ENCODE measurements at places on chromosomes 2 and 18. TPM values are rescaled to one million over a fixed set of nuclear protein-coding genes. Genes with fewer than 3 reads are reported as not detected.
A peak's percentile ranks its signal among the peaks of the same experiment; 100 is the strongest.

- H3K36me3 ChIP-seq: no peaks in the 10 kb centered on the region
- DNase-seq: no peak
Measured at GRCh38 chr2:31241625-31242270, 7.8 kb downstream of the EHD3 start.

DNA sequence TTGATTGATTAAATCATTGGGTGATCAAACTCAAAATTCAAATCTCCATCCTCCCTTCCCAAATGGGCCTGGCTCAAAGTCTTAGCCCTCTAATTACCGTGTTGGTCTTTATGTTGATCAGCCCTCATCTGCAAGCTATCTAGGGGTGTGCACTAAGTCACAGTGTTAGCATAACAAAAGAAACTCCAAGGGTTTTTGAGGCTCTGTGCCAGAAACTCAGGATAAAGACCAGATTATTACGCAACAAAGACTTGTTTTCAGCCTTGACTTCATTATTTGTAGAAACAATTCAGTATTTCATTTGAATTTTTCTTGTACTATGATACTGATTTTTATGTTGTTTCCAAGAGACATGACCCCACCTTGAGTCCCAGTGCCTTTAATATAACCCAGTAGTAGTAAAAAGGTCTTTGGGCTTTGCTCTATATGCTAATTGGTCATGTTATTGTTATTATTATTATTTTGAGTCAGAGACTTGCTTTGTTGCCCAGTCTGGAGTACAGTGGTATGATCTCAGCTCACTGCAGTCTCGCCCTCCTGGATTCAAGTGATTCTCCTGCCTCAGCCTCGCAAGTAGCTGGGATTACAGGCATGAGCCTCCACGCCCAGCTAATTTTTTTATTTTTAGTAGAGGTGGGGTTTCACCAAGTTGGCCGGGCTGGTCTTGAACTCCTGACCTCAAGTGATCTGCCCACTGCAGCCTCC lies 13.9 kb downstream of the PSMD14 start:
- H3K4me3 ChIP-seq: no peak overlapping the region
- no peak for DNase-seq

DNA sequence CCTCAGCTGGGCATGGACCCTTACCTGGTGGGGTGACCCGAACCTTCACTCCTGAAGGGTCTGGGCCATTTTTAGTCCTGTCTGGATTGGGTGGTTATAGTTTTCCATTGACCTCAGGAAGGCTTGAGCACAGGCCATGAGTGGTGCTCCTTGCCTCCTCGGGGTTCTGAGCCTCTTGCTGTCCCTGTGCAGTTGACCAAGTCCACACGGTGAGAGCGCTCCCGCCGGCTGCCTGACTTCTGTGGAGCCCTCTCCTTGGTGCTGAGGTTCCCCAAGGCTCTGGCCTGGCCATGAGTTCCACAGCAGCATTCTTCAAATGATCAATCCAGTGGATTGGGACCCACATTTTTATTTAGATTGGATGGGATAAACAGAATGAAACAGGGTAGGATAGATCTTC lies 159.5 kb downstream of the SEPTIN10 start:
- no peak overlapping the region for H3K27ac ChIP-seq
- H3K27me3 ChIP-seq: peaks cover 2% of the 10 kb centered on the region
- H3K36me3 ChIP-seq: no peaks in the 10 kb centered on the region
- no peak overlapping the region for H3K4me3 ChIP-seq
- peaks cover 4% of the 10 kb centered on the region for H3K4me1 ChIP-seq

DNA sequence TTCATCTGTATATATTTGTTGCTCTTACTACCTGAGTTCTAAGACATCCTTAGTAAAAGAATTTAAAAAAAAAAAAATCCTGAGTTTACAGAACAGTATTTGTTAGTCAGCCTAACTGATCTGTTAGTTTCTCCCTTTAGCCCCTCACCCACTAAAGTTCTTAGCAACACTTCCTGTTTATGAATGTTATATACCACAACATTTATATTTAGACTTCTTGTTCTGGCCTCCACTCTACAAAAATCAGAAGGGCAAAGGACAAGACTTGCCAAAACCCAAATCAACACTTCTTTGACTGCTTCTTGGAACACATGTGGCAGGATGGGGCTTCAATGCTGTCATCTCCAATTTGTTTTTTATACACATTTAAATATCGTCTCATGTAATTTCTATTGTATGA lies 71.1 kb downstream of the MGAT5 start:
- peaks cover 63% of the 10 kb centered on the region for H3K36me3 ChIP-seq
- DNase-seq: peak; percentile 26
- peaks cover 72% of the 10 kb centered on the region for H3K4me1 ChIP-seq
- H3K27me3 ChIP-seq: no peaks in the 10 kb centered on the region
- H3K4me3 ChIP-seq: no peak overlapping the region

- H3K36me3 ChIP-seq: no peaks in the 10 kb centered on the region
- no peak overlapping the region for H3K27ac ChIP-seq
- H3K4me3 ChIP-seq: no peak overlapping the region
- no peaks in the 10 kb centered on the region for H3K4me1 ChIP-seq
Measured at GRCh38 chr2:201972621-201973255, 60.9 kb upstream of the FZD7 start.

- no peak for DNase-seq
- peaks cover 53% of the 10 kb centered on the region for H3K36me3 ChIP-seq
- no peak overlapping the region for H3K4me3 ChIP-seq
- H3K27me3 ChIP-seq: no peaks in the 10 kb centered on the region
- no peak overlapping the region for H3K27ac ChIP-seq
- peaks cover 38% of the 10 kb centered on the region for H3K4me1 ChIP-seq
Measured at GRCh38 chr2:58065248-58065647, 18.6 kb downstream of the VRK2 start.

Gene TMX3
- total RNA-seq: 51.8 TPM

Gene CDH20
- total RNA-seq: not detected

Gene ANKRD44
- total RNA-seq: 188 TPM

Gene PLB1
- total RNA-seq: 1.4 TPM

Gene TCF7L1
- not detected for total RNA-seq
